ENCODE measurements at places on chromosomes 6 and 20.

- no peak for DNase-seq
These were observed 2.0 kb downstream of the MMP9 start for GRCh38 chr20:46010491-46011391.

DNA sequence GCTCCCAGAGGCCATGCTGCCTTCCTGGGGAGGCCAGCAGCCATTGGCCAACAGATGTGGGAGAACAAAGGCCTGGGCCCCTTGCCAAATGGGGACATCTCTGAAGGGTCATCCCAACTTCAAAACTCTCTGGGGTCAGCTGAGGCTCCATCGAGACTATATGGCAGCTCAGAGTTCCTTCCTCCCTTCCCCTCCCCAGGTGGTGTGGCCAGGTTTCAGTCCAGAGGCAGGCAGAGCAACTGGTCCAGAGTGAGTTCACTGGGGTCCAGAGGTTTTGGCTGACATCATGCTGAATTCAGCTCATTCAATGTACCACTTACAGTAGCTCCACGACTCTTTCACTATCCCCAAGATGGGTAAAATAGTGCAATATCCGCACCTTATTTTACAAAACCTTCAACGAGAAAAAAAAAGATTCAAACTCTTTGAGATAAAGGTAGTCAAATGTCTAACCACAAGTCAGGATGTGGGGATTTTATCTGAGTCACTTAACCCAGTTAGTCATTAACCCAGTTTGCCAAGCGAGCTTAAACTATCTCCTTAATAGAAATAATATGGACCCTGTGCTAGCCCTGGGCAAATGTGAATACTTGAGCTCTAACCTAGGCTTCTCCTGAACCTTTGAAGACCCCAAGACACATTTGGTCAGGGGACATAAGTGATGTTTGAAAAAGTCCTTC, 108.4 kb upstream of the PLEKHG1 start:
- DNase-seq = no peak

GRCh38 chr20:59422872-59423544, 122.6 kb downstream of the EDN3 start:
- peak; percentile 14 for DNase-seq

GRCh38 chr6:108948181-108948661, 100.0 kb downstream of the ARMC2 start:
- no peak for DNase-seq

GRCh38 chr20:32878820-32879219, 20.1 kb downstream of the EFCAB8 start:
- DNase-seq = no peak

GRCh38 chr6:84416043-84416657, 188.7 kb upstream of the CEP162 start:
- DNase-seq = no peak

- DNase-seq = no peak
These were observed 60.0 kb upstream of the ZFAND3 start for GRCh38 chr6:37759221-37760144.

- DNase-seq = no peak
These were observed 77.7 kb upstream of the CLDN20 start for GRCh38 chr6:155186052-155186658.

DNA sequence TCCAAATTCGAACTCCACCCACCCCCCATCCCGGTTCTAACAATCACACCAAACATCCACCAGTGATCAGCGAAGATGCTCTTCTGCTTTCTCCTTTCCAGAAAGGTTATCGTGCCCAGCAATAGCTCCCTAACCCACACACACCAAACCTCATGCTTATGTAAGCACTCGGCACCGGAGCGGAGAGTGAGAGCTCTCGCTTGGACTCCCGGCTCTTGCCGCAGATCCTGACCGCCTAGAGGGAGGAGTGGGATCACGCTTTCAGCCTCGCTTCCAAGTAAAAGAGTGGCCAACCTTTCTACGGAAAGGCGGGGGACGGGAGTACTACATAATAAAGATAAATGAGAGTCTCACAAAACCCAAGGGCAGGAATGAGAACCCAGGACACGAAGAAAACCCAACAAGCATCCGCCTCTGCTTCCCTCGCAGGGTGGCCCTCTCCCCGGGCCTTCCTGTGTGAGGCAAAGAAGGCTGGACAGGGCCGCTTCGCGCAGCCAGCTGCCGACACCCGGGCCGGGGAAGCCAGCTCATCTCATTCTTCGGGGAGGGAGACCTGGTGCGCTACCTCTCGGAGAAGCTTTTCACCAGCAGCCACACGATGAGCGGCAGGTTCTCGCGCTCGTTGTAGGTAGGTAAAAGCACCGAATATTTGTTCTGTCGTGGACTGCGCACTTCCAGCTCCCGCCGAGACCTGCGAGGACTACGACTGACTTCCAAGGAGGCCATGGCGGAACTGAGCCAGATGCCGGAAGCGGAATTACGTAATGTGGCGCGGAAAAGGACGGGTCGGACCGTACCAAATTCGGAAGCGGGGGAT, at the start of gene DPM1:
Gene DPM1 (minus strand): TSS at position 735 of the 817 bp plus-strand sequence. CDS start 9 bp downstream, at position 726.
- DNase-seq = peak; percentile 99
